ENCODE measurements at places on chromosomes 12 and 14. TPM values are rescaled to one million over a fixed set of nuclear protein-coding genes. Genes with fewer than 3 reads are reported as not detected.
A peak's percentile ranks its signal among the peaks of the same experiment; 100 is the strongest.

GRCh38 chr12:23640754-23641153 is 308.7 kb downstream of the SOX5 start:
- no peak for DNase-seq

DNA sequence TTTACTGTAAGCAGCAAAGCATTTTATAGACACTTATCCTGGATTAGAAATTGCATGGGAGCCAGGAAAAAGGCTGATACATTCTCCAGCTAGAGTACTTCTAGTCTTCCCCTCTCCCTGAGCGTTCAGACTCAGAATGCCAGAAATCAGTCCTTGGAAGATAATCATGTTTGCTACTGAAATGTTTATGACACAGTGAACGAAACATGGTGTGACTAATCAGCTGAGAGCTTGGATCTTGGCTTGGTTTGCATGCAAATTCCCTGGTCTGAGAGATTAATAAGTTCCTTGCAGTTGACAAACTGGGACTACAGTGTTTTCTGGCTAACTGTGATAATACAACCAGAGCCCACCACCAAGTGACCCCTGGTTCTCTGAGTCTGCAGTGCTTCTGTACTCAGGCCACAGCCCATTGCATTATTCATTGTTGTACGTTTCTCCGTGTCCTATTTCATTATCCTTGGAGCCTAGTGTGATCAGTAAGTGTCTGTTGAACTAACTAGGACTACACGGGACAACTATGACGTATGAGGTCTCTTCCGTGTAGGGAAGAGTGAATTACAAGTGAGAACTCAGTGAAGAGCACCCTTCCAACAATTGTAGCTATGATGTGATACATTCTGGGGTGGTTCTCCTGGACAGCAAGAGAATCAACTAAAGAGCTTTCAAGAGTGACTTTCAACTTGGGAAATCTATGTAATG is 34.6 kb upstream of the EVL start:
- DNase-seq = peak; percentile 87

DNA sequence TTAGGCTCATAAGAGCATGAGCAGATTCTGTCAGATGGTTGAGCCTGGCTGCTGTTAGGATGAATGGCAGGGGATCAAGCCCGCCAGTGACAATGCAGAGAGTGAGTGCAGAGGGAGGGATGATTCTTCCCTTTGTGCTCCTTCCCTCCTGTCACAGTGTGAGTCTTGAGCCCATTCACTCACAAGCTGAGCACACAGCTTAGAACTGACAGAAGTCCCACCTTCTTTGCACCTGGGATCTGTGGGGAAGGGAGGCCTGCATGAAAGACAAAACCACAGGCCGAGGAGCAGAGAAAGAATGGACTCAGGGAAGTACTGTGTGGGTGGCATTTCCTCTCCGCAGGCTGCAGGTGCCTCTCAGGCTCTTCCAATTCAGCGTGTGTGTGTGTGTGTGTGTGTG is 160.6 kb downstream of the KCNA5 start:
- no peak for DNase-seq

NGB gene
- total RNA-seq = 0.14 TPM

PMEL gene
- total RNA-seq = 3.7 TPM

GRCh38 chr14:64730061-64730440 is 25.8 kb downstream of the PLEKHG3 start:
- no peak for DNase-seq

ACACB gene
- 1.3 TPM for total RNA-seq

GRCh38 chr14:63517354-63517753 is 25.8 kb downstream of the PPP2R5E start:
- DNase-seq = no peak

DNA sequence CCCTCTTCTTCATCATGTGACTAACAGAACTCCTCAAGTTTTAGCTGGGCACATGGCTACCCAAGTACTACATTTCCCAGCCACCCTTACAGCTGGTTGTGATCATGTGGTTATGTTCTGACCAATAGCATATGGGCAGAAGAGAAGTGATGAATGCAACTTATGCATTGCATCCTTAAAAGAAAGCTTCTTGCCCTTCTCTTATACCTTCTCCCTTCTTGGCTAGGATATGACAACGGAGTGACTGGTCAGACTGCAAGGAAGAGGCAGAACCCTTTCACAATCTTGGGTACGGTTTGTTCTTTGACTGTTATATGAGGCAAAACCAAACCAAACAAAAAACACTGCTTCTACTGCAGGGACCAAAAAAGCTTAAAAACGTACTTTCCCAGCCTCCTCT is 66.5 kb upstream of the MAX start:
- no peak for DNase-seq

OLR1 gene
- not detected for total RNA-seq

DNA sequence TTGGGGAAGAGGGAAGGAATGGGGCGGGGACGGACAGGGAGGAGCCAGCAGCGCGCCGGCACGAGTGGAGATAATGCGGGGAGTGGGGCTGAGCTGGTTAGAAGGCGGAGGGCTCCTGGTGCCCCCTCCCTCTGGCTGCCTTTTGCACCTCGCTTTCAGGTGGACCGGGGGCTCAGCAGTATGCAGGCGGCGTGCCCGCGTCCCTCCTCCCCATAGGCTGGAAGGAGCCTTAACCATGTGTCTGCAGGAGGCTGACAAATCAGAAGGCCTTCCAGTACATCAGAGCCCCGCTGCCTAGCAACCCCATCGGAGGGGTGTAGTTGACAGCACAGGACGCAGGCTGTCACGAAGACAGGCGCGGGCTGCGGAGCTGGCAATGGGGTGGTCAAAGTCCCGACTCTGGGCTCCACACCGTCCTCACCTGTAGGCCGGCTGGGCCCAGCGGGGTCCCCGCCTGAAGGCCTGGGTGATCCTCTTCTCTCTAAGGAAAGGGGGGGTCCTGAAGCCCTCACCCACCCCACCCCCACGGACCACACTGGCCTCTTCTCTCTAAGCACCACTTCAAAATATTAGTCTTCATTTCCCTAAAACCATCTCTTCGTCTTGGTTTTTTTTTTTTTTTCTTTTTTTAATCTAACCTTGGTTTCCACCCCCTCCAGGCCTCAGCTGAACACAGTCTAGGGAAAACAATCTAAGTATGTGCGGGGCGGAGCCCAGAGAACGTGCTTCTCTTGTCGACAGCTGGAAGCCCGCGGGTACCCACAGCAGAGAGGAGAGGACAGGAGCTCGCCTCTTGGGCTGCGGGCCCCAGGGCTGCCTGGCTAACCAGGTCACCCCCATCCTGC is 44.5 kb downstream of the KDM2B start:
- no peak for DNase-seq

DNA sequence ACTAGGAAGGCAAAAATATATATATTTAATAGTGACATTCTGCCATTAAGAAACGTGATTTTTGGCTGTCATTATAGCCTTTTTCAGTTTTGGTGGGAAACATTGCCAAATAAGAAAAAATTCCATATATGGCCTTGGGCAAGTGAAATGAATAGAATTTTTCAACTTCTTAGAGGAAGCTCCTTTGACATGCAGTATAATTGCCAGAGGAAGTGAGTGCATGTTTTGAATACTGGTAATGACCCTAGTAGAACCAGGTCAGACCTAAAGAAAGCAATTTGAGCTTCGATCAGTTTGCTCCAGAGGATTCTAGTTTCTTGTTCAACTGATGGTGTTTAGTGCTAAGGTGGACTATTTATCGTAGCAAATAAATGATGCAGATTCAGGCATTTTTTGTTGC is 26.2 kb upstream of the TRIM9 start:
- no peak for DNase-seq

DNA sequence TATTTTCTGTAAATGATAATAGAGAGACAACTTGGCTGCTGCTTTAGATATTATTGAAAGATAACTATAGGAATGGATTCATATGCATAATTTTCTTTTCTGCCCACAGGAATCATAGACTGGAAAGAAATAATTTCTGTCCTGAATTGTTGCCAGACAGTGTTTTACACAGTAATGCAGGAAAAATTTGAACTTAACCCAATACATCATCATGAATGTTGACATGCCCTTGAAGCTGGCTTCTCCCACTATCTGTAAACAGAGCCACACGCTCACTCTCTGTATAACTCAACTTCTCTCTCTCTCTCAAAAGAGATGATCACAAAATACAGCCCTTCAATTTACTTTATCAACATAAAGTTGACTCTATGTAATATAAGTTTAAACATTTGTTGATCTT is 56.6 kb downstream of the PAX9 start:
- no peak for DNase-seq

TAS2R31 gene
- not detected for total RNA-seq

- DNase-seq = no peak
Observed at GRCh38 chr12:104551-105081, 38.0 kb downstream of the IQSEC3 start.

DNA sequence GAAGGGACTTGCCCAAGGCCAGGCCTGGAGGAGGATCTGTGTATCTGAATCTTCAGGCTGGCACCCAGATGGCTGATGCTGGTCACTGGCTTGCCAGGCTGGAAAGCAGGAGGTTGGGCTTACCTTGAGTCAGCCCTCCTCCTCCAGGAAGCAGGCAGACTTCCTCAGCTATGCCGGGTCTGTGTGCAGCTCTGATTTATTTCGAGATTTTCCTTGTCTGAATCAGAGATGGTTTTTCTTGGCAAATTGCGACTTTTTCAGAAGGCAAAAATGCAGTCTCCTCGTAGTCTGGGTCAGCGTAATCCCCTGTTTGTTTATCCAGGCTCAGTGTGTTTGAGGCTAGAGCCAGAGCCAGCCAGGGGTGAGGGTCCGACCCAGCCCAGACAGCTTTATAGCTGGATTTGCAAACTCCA is 48.9 kb downstream of the SMOC1 start:
- no peak for DNase-seq

DNA sequence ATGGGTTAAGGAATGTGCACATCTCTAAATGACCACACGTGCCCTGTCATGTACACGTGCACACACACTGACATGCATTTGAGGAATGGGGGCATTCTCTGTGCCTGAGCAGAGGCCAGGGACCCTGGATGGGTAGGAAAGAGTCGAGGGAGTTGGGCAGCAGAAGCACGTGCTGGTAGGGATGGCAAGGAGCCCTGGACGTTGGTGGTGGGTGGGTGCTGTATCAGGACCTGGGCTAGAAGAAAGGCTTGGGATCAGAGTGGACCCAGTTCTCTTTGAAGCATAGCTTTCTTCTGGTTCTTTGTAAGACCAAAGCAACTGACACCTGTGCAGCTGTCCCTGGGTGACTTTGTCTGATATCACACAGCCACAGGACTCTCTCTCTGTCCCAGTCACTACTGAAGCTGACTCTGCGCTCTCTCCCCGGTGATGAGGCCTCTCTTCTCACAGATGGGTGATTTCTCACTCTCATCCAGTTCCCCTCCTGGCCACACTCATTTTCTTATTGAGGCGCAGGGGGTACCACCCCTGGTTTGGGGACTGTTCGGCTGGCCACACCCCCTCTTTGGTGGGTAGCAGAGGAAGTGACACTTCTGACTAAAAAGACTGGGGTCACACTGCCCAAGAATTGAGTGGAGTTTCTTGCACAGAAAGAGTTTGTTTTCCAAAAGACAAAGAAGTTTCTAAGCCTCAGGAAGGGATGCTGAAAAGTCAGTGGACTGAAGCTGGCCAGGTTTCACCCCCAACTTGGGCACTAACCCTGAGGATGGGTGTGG is 171.7 kb upstream of the RTL1 start:
- DNase-seq = no peak

EFCAB11 gene
- total RNA-seq = 11.4 TPM

Measured in epithelial cell of proximal tubule (primary cell).